ENCODE measurements at places on chromosomes 16 and 17.

DNA sequence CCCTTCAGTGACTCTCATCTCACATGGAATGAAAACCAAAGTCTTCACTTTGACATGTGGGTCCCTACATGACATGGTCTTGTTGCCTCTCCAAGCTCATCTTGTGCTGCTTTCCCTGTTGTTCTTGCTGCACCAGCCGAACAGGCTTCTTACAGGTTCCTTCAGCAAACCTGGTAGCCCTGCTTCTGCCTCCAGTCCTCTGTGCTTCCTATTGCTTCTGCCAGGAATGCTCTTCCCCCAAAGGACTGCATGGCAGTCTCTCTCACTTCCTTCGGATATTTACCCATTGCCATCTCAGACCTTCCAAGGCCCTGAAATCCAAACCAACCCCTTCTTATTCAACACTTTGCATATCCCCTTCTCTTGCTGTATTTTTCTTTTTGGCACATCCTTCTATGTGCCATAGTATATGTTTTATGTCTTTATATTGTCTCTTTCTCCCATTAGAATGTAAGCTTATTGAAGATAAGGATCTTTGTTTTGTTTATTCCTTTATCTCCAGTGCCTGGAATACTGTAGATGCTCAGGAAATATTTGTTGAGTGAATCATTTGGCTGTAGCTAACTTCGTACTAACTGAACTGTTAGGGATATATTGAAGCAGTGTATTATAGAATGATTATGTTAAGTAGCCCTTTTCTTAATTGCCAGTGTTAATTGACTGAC is 57.9 kb upstream of the SLC12A3 start:
- no peak for DNase-seq

GRCh38 chr17:14354807-14355206 is 53.9 kb downstream of the HS3ST3B1 start:
- DNase-seq: no peak

DNA sequence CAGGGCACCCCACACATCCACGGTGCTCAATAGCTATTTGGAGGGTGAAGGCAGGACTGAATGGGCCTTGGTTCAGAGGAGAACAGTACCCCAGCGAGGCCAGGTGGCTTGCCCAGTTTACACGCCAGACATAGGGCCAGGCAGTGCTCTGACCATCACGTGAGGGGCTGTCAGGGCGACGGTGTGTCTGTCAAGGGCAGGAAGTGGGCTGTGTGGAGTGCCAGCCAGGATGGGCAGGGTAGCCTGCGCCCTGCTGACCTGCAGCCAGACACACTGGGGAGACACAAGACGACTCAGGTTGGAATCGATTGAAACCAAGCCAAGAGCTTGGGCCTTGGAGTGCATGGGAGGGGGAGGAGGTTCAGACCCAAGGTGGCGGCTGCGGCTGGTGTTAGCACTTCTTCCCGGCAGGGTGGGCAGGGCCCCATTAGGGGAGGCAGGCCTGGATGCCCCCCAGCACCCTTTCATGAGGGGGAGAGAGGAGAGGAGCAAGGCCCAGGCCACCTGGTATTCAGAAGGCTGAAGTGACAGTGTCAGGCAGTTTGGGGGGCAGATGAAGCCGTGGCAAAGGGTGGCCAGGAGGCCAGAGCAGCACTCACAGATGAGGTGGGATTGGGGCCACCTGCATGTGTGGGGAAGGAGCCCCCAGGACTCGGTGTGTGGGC is 68.2 kb downstream of the SREBF1 start:
- no peak for DNase-seq

- peak; percentile 3 for DNase-seq
These were observed 182.3 kb downstream of the TMEM132E start for GRCh38 chr17:34761646-34762045.

DNA sequence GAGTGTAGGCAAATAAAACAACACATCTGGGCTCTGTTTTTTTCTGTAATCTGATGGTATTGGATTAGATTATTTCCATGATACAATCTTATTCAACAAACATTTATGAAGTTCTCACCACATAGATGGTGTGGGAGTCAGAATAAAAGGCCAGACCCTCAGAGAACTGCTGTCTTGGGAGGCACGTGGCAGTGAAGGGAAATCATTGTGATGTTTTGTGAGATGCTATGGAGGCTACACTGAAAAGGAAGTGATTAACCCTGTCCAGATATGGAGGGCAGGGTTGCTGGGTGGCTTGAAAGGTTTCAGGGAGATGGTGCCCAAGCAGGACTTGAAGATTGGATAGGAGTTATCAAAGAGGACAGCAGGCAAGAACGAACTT is 35.6 kb downstream of the DHRS7B start:
- no peak for DNase-seq

GRCh38 chr17:45815752-45816151 is 28.9 kb upstream of the SPPL2C start:
- no peak for DNase-seq

DNA sequence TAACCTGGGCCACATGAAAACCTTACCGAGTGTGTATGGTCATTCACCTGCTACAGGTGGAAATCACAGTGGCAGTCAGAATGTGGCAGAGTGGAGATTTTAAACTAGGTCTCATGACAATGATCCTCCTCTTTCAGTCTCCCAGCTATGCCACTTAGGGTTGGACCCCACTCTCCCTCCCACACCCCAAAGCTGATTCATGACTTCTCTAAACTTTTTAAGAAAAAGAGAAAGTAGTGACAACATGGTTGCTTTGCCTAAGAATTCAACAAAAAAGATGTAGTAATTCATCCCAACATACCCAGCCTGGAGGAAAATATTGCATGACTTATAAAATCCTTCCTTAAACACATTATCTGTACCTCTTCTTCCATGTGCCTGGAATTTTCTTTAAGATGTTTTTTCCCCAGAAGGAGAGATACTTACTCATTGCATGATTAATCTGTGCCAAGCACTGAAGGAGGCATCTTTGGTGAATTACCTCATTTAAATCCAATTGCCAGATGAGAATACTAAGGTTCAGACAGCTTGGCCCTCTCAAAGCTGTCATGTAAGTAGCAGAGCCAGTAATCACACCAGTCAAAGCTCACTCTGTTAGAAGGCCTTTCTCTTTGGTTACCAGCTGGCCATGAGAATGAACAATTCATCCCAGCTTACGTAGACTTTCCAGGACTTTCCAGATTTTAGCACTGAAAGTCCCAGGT is 119.9 kb downstream of the COPRS start:
- DNase-seq: peak; percentile 34

Data from suppressor macrophage treated with lipopolysaccharide for 4 hours (primary cell).